ENCODE measurements at places on chromosomes 5 and 9.

- no peak for DNase-seq
These were observed 757 bp downstream of the FXN start for GRCh38 chr9:69036309-69036708.

DNA sequence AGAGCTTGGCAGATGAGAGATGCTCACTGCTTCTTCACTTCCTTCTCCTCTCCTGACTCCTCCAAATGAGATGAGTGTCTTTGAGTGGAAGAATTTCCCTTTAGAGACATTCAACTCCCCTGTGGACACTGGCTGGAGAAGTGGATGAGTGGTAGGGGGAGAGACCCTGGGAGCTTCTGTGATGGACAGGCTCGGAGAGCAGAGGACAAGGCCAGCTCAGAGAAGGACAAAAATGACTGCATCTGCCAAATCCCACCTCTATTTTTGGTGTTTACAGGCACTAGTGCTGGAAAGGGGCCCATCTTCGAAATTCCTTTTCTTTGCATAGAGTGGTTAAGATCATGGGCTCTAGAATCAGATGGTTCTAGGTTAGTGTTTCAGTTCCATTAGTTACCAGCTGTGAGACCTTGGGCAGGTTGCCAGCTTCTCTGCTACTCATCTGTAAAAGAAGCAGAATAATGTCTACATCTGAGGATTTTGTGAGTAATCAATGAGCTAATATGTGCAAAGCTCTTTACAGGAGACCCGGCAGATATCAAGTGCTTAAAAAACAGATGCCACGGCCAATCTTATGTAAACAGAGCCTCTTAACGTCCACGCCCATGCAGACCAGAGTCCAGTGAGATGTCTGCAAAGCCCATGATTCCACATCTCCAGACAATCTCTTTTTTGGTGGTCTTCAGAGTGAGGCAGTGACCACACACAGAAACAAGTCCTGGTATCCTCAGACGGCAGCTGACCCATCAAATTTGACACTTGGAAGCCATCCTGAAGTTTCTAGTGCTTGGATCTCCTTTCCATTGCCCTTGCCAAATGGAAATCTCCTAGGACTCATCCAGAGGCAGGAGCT is 13.6 kb upstream of the COL27A1 start:
- peak; percentile 29 for DNase-seq

- DNase-seq, result no peak
These were observed 180.4 kb upstream of the TRIM32 start for GRCh38 chr9:116506685-116507084.

DNA sequence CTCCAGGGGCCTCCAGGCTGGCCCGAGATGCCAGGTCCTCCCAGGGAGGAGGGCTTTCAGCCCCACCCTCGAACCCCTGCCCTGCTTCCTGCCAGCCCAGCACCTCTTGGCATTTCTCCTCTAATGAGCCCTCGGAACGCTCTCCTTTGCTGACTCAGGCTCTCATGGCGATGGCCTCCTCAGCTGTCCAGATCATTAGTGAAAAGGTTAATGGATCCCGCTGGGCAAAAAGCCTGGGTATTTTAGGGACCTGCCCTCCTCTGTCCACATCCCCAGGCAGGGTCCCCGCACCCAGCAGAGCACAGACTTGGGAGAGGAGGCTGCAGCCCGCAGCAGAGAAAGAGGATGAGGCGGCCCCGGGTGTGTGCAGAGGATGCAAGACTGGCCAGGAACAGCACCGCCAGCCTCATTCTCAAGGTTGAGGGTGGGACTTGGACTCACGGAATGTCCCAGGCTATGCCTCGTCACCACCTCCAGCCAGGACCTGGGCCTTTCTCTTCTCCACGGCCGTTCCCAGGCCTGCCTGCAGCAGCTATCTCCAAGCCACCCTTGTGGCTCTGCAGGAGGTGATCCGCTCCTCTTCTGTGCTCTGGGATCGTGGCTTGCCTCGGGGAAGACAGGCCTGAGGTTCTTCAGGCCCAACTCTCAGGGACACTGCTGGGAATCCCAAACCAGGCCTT is 23.0 kb upstream of the ADAMTS2 start:
- DNase-seq, result no peak

- DNase-seq, result no peak
These were observed 26.0 kb downstream of the ADAMTSL1 start for GRCh38 chr9:18499980-18500379.

DNA sequence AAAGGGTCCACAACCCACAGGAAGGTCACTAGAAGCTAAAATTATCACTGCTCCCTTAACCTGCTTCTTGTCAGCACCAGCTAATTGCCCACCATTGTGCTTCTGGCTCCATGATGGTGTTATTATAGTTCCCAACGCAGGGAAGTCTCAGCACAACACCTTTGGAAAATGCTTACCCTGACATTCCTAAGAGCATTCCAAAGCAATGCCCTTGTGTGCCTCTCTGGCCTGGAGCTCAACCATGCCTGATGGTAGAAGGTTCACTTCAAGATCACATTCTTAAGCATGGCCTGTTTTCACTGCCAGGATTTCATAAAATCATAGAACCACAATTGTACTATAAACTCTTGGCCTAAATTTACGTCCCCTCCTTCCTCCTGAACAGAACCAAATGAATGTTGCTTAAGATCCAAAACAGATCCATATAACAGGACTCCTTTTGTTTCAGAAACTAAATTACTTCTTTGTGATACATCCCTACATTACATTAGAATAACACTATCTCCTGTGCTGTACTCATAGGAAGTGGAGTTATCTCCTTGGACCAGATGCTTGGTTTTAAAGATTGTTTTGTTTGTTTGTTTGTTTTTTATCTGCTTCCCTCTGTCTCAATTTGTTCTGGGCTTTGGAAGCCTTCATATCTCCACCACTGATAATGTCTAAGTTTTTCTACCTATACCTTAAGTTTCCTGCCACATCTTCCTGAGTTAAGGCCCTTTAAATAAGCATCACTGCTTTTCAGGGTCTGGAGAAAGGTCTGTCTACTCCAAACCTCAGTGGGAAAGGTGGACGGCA is 32.1 kb downstream of the ARL15 start:
- DNase-seq, result no peak

GRCh38 chr9:136723362-136723976 is 11.1 kb downstream of the DIPK1B start:
- DNase-seq, result peak; percentile 9

GRCh38 chr5:178688551-178688950 is 41.9 kb downstream of the ZNF354A start:
- no peak for DNase-seq

DNA sequence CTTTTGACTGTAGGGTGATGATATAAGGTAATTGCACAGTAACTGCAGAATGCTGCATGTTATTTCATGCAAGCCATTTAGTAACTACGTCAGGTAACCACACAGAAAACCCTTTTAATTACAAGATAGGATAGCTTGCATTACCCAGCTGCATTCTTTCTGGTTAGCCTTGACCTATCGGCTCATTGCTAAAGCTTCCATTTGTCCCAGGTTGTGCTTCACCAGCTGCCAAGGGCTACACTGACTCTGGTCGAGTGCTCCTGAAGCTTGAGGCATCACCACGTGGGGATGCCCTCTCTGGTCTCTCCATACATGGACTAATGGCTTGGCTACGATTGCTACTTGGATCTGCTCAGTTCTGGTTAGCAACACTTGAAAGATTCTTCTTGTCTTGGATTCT is 81.1 kb upstream of the SLC12A2 start:
- no peak for DNase-seq

DNA sequence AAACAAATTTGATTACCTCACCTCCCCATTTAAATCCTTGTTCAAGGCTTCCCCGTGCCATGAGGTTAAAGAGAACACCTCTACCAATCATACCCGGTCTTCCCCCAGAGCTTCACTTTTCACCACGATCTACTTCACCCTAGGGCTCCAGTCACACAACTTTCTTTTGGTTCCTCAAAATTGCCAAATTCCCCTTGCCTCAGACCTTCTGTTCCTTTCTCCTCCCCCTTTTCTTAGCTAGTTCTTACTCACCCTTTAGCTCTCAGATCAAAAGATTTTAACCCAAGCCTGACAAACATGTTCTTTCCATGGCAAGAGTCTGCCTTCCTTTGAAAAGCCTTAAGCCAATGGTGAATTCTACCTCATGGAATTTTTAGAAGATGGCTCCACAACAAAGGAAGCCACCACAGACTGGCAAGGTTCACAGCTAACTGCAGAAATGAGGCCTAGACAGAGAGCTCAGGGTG is 56.7 kb downstream of the MAPKAP1 start:
- peak; percentile 78 for DNase-seq

DNA sequence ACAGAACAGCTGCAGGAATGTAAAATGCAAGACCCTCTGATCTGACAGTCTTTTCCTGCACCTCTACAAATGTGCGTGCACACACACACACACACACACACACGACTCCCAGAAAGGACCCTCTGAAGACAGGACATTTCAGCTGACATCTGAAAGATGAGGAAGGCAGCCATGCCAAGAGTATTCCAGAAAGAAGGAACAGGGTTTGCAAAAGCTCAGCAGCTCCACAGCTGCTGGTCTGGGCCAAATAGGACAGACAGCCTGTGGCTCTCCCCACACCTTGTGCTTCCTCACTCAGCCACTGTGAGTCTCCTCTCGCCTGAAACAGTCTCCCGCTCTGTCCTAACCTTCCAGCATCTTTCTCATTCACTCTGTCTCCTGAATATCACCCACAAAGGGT is 189.0 kb downstream of the PALM2AKAP2 start:
- DNase-seq, result peak; percentile 28

- DNase-seq, result peak; percentile 18
These were observed 966 bp downstream of the SNX2 start for GRCh38 chr5:122775550-122776542.

GRCh38 chr5:103373597-103374472 is 115.3 kb downstream of the MACIR start:
- DNase-seq, result no peak

DNA sequence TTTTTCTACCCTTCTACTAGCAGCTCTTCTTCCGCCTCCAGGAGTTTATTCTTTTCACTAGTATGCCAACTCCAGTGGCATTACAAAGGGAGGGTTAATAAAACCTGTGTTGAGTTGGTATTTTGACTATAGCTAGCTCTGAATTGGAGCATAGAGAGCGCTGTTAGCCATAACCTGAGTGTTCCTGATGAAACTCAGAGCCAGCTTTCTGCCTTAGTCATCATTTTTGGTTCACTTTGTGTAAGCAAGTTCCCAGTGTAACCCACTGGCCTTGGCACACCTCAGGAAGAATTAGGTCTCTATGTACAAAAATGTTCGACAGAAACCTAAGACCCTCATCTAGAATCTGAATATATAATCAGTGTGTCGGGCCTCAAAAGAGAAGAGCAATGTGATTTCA is 238.9 kb downstream of the NR3C1 start:
- no peak for DNase-seq

DNA sequence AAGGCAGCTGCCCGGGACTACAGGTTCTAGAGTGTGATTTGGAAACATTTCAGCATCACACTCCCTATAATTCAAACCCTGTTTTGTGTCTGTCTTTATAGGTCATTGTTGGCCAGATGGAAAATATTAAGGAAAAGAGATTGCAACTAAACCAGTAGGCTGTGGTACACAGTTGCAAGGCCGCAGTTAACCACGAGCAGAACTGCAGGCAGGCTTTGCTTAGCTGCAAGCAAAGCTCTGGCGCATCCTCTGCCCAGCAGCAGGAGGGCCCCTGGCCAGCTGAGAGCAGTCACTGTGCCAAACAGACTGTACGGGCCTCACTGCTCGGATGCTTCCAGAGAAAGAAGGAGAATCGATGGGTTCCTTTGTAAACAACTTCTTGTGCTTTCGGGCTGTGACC is 204.5 kb downstream of the DENND1A start:
- DNase-seq, result peak; percentile 48

- no peak for DNase-seq
These were observed 120.5 kb downstream of the NFIB start for GRCh38 chr9:14193328-14193990.
